ENCODE measurements at places on chromosomes 1 and 21. TPM values are rescaled to one million over a fixed set of nuclear protein-coding genes. Genes with fewer than 3 reads are reported as not detected.

DNA sequence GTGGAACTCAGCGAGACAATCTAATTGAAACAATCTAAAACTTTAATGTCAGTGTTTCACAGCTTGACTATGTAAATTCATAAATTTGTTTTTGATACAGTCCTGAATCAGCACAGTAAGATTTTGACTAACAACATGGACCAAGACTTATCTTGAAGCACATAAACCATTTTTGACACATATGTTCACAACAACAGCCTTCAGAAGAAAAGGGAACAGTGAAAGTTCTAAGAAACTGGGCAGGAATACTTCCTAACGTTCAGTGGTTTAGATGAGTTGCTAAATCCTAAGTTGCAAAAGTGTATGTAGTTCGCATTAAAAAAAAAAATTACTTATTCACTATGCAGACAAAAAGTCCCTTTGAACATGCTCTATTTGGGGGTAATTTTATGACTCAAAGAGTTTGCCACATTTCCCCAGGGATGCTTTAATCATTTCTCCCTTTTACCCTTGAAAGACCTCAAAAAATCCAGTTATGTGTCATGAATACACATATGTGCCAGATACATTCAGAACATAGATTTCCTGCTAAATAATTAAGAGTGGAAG, 120.2 kb downstream of the MRPL39 start:
- peak; percentile 50 for DNase-seq

GRCh38 chr1:45014321-45015028, 2.4 kb downstream of the UROD start:
- peak; percentile 82 for DNase-seq

GRCh38 chr21:44583800-44584147, 3.4 kb upstream of the KRTAP10-5 start:
- DNase-seq, result no peak

DNA sequence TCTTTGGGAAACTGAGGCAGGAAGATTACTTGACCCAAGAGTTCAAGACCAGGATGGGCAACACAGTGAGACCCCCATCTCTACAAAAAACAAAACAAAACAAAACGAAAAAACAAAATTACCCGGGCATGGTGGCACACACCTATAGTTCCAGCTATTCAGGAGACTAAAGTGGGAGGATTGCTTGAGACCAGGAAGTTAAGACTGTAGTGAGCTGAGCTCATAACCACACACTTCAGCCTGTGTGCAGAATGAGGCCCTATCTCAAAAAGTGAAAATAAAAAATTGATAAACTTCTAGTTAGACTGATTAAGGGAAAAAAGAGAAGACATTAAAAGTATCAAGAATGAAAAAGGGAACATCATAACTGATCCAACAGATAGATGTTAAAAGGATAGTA, 154.0 kb downstream of the RHOU start:
- DNase-seq, result no peak

- DNase-seq, result no peak
Measured at GRCh38 chr21:37231249-37231645, 35.9 kb downstream of the VPS26C start.

Gene LRRC71
- total RNA-seq, result not detected

DNA sequence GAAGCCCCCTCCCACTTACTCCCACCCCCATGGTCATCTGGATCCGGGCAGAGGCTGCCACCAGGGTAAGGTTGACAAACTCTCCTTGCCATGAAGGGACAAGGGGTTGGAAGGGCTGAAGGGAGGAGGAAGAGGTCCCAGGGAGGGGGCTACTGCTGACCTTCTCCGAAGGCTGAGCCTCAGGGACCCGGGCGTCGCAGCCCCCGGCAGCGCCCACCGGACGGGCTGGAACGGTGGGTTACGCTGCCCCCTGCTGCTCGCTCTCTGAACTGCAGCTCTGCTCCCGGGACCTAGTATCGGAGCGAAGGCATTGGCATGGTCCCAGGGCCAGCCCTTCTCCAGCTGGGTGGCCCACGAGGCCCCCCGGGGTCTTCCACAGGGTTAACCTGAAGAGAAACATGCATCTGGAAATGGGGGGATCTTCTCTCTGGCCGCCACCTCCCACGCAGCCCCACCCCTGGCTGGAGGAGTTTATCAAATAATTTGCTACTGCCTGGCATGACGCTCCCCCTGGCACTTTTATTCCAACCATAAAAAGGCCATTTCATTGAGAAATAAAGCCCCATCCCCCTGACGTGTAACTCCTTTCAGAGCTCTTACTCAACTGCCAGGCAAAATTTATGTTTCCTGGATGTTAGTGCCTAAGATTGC, 70.4 kb upstream of the TARDBP start:
- peak; percentile 71 for DNase-seq

Gene COL11A1
- total RNA-seq, result not detected

- DNase-seq, result no peak
Measured at GRCh38 chr1:113895098-113895497, 7.7 kb upstream of the BCL2L15 start.

Gene RAB7B
- 2.7 TPM for total RNA-seq

DNA sequence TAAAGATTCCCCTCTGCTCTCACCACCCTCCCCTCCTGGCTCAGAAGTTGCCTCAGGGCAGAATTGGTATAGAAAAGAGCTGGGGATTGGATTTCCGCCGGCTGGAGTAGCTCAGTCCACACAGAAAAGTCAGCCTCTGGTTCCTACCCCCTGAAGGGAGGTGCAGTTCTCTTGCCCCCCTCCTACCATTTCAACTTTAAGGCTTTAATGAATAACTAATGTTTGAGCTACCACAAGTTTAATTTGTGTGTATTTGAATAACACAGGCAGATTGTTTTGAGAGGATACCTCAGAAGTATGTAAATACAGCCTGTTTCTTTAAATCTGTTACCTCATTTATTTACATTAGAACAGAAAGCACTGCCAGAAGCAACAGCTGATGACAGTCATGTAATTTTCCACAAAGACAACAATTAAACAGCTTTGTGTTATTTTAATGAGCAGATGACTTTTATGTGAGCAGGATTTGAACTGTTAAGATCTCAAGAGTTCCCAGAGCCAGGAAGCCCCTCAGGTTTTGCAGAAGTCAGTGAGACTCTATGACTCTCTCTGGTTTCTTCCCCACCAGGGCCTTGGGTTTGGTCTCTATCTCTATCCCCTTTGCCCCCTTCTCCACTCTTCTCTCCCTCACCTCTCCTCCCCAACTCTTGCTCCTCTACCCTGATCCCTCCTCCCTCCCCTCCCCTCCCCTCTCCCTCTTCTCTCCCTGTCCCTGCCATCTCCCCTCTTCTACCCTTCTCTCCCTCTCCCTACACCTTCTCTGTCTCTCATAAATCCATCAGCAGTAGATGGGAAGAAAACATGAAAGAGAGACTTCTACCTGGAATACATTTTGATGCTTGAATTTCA, 26.3 kb downstream of the DUSP10 start:
- DNase-seq, result no peak

- no peak for DNase-seq
Measured at GRCh38 chr1:9069326-9070100, at the start of gene SLC2A5. TSS of gene SLC2A5 (minus strand) at chr1:9069635. CDS start at chr1:9069536, 99 bp downstream.

Gene OR6N1
- not detected for total RNA-seq

DNA sequence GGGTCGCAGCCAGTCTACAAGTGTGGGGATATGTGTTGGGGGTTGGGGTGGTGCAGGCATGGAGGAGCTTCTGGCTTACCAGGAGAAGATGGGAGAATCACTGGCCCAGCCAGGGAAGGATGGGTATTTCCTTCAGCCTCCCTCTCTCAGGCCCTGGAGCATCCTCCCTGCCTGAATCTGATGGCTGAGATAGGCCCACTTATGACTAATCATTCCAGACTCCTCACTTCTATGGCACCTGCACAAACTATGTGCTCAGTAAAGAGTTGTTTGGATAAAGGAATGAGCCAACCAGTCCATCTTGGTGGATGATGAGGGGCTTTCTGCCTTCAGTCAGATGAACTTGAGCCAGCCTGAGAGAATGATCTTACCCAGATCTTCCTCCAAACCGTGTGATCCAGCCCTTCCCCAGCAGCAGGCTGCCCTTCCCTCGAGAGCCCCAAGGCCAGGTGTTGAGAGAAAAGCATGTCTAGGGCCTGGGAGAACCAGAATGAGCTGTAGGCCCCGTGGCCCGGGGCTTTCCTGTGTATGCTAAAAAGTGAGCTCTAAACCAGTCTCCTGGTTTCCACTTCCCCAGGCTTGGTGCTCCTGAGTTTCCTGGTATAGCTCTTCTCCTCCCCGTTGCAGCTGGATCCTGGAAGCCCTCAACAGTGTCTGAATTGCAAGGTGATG, 1.3 kb downstream of the GPA33 start:
- no peak for DNase-seq

DNA sequence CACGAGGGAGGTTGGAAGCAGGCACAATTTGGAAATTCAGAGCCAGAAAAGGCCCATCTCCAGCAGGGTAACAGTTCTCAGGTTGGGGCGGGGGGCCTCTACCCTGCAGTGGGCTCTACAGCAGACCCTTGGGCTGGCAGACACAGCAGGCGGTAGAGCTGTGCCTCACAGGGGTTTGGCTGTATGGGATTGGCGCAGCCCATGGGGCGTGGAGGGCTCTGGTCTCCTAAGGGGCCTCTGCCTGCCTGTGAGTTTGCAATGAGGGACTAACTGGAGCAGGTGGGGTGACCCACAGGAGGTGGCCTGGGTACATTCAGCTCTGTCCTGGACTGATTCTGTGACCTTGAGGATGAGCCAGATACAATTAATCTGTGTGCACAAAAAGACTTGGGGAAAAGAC, 124.1 kb downstream of the CAMTA1 start:
- DNase-seq, result no peak

DNA sequence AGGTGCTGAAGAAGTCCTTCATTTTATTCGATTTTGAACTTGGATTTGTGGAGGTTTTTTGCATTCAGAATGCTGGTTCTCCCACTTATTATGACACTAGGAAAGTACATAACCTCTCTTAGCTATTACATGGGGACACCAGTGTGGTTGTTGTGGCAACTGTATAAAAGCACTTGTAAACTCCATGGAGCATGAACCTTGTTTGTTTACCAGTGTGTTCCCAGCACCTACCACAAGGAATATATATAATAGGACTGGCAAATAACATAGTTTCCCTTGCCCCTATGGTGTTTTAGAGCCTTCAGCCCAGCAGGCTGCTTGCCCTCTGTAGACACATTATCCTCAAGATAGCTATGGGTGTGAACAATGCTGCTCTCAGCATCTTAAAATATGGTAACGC, 43.1 kb downstream of the RASSF5 start:
- DNase-seq, result no peak

DNA sequence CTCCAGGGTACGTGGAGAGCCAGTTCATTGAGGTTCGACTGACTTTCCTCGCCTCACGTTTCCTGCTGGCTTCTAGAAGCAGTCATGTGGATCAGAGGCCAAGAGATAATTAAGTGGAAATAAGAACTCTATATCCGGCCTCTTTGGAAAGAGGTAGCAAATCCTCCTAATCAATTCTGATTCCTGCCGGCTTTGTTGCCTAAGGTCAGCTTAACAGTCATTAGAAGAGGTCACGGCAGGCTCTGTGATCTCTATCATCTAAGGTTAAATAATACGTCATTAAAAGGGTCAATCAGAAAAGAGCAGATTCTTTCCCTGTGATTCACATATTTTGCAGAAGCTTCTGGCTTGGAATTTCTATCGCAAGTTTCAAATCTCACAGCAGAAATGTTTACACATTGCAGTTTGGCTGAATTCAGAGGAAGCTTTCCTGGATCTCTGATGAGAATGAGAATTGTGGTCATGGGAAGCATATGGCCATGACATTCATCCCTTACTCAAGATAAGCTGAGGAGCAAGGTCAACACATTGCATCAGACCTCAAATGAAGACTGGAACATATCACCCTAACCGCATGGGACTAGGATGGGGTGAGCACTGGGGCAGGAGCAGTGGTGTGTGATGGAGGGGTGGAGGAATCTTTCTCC, 189.4 kb downstream of the PBX1 start:
- DNase-seq, result no peak

Gene PODN
- not detected for total RNA-seq

DNA sequence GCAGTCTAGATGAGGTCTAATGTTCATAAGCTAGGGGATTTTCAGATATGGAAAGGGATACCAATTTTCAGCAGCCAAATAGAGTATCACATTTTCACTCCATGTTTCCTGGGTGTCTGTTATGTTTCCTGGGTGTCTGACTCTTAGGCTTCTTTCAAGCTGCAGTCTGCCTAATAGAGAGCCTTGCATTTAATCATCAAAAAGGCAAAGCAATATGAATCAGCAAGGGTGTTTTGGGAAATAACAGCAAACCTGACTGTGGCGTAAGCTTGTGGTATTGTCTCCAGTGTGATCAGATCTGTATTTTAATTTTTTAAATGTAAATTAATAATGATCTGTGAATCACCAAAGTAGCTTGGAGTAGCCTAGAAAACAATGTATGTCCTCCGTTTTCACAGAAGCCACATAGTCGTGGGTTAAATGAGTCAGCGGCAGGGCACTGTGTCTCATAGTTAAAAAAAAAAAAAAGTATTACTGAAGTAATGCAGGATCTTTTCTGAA, 10.4 kb downstream of the LGALS8 start:
- no peak for DNase-seq

- DNase-seq, result no peak
Measured at GRCh38 chr1:77021732-77022131, 154.5 kb downstream of the ST6GALNAC5 start.

Gene MYBPH
- total RNA-seq, result not detected

GRCh38 chr1:93976711-93977597, 67.7 kb upstream of the GCLM start:
- no peak for DNase-seq

- DNase-seq, result no peak
Measured at GRCh38 chr1:16174886-16175598, 19.2 kb upstream of the EPHA2 start.

- no peak for DNase-seq
Measured at GRCh38 chr21:34358866-34359265, 4.9 kb upstream of the KCNE2 start.

GRCh38 chr1:192940658-192941057, 118.5 kb downstream of the UCHL5 start:
- DNase-seq, result no peak

GRCh38 chr1:12472798-12473551, 145.0 kb downstream of the DHRS3 start:
- peak; percentile 53 for DNase-seq

- DNase-seq, result no peak
Measured at GRCh38 chr1:31798433-31799195, 17.2 kb downstream of the SPOCD1 start.

DNA sequence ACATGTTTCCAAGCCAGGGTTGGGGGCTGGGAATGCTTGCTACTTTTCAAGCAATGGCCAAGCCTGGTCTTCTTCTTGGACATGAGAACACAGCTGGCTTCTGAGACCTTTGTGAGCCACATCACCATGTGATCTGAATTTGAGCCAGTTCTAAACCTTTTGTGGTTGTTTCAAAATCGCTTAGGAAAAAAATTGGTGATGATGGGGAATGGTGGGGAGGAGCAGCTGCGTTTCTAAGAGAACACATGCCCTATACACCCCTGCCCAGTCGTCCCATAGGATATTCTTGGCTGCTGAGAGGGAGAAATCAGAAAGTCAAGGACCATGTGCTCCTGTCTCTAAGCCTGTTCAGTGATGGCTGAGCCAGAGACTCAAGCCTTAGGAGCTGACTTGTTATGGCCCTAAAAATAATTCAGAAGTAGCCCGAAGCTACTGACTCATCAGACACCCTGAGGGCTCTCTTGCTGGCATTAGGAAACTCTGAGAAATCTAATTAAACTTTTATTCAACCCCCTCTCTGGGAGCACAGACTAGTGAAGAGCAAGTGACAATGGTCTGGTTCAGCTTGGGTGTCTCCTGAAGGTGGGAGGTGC, 30.5 kb downstream of the CCDC185 start:
- DNase-seq, result no peak

GRCh38 chr21:33217138-33217520, 12.6 kb upstream of the IFNAR2 start:
- DNase-seq, result no peak
